Islet precursor cell (in vitro differentiated cells): ENCODE measurements at places on chromosomes 12 and 14.
A peak's percentile ranks its signal among the peaks of the same experiment; 100 is the strongest.

DNA sequence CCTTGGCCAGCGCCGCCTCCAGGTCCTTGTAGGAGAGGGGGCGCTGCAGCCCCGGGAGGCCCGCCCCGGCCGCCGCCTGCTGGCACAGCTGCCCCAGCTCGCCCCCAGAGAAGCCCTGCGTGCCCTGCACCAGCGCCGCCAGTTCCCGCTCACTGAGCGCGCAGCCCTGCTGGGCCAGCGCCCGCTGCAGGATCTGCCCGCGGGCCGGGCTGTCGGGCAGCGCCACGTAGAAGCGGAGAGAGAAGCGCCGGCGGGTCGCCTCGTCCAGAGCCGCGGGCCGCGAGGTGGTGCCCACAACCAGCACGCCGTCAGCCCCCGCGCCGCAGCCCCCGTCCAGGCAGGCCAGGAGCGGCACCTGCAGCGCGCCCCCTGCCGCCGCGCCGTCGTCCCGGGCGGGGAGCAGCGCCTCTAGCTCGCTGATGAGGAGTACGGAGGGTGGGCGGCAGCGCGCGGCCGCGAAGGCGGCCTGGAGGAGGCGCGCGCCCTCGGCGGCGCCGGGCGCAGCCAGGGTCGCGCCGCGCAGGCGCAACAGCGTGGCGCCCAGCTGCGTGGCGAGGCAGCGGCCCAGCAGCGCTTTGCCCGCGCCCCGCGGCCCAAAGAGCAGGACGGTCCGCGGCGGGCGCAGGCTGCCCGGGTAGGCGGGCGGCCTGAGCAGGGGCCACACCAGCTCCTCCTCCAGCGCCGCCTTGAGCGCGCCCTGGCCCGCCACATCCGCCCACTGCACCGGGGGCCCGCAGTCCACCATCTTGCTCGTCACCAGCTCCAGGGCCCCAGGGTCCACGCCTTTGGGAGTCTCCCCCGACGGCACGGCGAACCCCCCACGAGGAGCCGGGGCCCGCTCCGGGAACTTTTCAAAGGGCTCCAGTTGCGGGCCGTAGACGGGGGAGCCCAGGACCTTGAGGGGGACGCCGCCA, 27.7 kb downstream of the FIGNL2 start:
- peak; percentile 93 for DNase-seq

DNA sequence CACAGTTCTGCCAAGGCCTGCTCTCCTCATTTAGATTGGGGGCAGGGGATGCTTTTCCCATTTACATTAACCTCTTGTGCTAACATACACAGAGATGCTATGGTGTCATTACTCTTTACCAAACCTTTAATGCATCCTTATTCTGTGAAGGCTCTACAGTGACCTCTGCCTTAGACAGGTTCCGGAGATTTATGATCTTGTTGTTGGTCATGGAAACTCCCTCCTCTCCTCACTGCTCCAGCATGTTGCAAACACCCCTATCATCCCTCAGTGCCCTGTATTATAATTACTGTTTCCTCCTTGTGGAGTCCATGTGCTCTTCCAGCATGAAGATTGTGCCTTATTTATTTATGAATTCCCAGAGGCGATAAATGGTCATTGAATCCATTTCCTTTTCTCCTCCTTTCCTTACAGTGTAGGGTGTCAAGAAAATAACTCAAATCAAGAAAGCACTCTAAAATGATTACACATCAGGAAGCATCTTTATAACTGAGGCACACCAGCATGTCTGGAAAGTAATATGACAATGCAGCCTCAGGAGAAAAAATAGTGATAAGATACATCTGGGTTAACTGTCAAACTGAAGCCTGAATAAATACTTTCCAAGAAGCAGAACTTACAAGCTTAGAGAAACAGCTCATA, 37.8 kb downstream of the RTN1 start:
- DNase-seq, result no peak

DNA sequence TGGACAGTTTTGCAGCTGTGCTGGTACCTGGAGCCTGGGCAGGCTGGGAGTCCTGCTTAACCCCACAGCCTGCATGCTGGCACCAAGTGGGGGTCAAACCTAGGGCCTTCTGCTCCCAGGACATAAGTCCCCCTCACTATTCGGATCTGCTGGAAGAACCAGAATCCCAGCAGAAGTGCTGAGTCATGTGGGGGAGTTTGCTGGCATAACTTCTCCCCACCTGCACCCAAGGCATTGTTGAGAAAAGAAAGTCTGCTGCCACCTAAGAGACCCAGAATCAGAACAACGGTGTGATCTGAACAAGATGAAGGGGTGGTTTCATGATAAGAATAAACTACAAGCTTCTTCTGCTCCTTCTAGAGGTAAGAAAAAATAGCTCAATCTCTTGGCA, 102.7 kb downstream of the RBM19 start:
- DNase-seq, result no peak

DNA sequence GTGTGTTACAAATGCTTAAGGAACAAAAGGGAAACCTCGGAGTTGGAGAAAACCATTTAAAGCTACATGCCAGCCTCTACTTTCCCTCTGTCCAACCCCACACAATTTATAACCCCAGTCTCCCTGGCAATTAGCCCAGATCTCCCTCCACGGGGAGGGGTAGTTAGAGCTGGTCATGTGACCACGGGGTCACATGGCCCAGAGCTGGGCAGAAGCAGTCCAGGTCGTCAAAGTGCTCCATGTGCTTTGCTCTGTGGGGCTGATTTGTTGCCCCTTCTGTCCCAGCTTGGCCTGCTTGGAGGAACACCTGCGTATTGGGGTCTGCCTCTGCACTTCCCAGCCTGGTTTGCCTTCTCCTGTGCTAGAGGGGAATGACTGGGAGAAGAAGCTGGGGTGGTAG, 219.1 kb downstream of the RBM19 start:
- no peak for DNase-seq

- DNase-seq, result no peak
Measured at GRCh38 chr12:125744201-125744600, 679.0 kb downstream of the AACS start.

DNA sequence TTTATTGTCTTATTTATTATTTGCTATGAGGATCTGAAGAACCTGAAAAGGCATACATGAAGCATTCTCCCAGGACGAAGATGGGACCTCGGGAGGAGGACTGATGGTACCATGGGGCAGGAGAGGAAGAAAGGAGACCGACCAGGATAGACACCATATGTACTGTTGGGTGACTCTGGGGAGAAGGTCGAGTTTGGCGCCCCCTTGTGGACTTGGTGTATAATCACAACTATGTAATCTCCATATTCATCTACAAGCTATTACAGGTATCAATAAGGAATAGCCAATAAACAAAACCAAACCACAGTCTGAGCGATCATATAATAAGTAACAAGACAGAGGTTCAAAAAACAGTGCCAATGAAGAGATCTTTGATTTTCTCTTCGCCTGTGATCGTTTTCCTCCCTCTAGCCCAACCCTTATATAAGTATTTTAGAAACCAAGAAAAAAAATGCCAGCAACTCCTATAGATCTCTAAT, 139.1 kb downstream of the SPTSSA start:
- DNase-seq, result peak; percentile 63

DNA sequence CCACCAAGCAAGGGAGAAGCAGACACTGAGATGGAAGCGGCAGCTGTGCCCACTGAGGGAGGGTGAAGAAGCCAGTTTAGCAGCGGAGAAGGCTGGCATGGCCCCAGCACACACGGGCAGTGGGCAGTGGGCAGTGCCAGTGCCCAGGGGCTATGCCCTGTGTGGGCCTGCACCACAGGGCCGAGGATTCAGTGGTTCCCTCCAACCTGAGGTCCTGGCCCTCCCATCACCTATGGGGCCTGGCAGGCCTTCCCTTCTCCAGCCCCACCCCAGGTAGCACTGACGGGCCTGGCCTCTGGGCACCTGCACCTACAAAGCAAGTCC, 81.1 kb downstream of the ITPK1 start:
- no peak for DNase-seq

- no peak for DNase-seq
Measured at GRCh38 chr12:92334552-92334951, 188.9 kb upstream of the BTG1 start.

- DNase-seq, result no peak
Measured at GRCh38 chr12:121953117-121953692, 34.8 kb downstream of the CFAP251 start.

DNA sequence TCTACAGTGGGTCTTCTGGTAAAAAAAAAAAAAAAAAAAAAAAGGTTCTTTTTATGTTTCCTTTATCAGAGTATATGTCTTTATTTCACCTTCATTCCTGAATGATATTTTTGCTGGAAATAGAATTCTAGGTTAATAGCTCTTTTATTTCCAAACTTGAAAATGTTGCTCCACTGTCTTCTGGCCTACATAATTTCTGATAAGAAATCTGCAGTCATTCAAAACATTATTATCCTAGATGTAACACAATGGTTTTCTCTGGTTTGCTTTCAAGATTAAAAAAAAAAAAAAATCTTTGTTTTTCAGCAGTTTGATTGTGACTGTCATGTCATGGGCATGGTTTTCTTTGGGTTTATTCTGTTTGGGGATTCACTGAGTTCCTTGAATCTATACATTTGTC, 19.5 kb downstream of the DCP1B start:
- DNase-seq, result no peak

- DNase-seq, result peak; percentile 56
Measured at GRCh38 chr12:27822076-27822712, 42.2 kb upstream of the MANSC4 start.

GRCh38 chr12:54486173-54486867, 11.2 kb upstream of the NCKAP1L start:
- no peak for DNase-seq
